ENCODE measurements at places on chromosomes 3 and 15.

GRCh38 chr15:60228101-60228500 lies 169.7 kb downstream of the ANXA2 start:
- no peak for DNase-seq

- no peak for DNase-seq
These were observed 84.8 kb upstream of the LINGO1 start for GRCh38 chr15:77717333-77717990.

- DNase-seq, result no peak
These were observed 6.0 kb upstream of the ALPK3 start for GRCh38 chr15:84811151-84811550.

DNA sequence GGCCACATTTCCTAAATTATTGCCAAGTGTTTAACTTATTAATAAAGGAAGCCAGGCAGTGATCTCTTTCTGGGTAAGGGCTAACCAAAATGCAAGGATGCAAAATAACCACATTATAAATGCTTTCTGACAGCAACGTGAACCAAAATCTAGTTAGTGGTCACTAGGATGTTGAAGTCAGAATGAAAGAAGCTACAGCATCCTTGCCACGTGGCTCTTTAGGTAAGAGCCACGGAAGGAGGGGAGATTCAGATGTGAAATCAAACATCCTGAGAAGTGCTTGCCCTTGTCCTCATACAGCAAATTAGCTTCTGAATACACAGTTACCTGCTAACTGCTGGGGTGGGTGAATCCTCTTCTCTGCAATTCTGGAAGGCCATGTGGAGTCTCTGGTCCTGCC lies 246.2 kb downstream of the FEZF2 start:
- no peak for DNase-seq

GRCh38 chr15:32877252-32878019 lies 159.6 kb downstream of the GREM1 start:
- DNase-seq, result no peak

- no peak for DNase-seq
These were observed 268.9 kb downstream of the IGSF11 start for GRCh38 chr3:118765636-118766305.

- no peak for DNase-seq
These were observed 8.5 kb upstream of the HACD2 start for GRCh38 chr3:123593381-123593780.

GRCh38 chr15:67180514-67181191 lies 73.8 kb downstream of the AAGAB start:
- no peak for DNase-seq

DNA sequence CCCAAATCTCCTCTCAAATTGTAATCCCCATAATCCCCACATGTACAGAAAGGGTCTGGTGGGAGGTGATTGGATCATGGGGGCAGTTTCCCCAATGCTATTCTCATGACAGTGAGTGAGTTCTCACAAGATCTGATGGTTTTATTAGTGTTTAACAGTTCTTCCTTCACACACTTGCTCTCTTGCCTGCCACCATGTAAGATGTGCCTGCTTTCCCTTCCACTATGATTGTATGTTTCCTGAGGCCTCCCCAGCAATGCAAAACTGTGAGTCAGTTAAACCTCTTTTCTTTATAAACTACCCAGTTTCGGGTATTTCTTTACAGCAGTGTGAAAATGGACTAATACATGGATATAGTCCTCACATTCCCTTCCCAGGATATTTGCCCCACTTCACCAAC lies 126.7 kb upstream of the SPATA12 start:
- no peak for DNase-seq

DNA sequence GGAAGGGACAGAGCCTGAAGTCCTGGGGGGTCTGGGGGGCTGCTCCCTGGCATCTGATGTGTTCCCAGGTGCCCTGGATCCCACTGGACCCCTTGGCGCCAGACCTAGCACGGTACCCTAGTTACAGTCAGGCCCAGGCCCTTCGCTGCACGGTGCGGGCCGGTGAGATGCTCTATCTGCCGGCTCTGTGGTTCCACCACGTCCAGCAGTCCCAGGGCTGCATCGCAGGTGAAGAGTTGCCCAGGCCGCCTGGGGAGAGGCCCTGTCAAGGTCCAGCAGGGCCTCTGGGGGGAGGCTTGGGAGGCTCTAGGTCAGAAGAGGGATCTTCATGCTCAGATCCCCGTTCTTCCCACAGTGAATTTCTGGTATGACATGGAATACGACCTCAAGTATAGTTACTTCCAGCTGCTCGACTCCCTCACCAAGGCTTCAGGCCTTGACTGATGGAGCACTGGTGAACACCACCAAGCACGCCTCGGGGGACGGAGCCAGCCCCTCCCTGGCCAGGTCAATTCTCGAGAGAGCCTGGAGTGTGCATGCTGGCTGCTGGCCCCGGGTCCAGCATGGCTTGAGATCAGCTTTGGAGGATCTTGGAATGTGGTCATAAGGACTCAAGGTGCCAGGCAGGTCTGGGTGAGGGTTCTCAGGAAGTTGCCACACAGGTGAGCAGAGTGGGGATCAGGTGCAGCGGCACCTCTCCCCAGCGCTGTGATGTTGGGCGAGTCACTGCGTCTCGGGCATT lies 1.8 kb upstream of the PLA2G4B start:
- no peak for DNase-seq

GRCh38 chr3:187986514-187986934 lies 167.4 kb upstream of the LPP start:
- DNase-seq, result peak; percentile 59

- DNase-seq, result no peak
These were observed 75.1 kb upstream of the LMOD3 start for GRCh38 chr3:69197455-69197854.

All from fibroblast of skin of left biceps (primary cell).